ENCODE measurements at places on chromosomes 7 and 10. TPM values are rescaled to one million over a fixed set of nuclear protein-coding genes. Genes with fewer than 3 reads are reported as not detected.

DNA sequence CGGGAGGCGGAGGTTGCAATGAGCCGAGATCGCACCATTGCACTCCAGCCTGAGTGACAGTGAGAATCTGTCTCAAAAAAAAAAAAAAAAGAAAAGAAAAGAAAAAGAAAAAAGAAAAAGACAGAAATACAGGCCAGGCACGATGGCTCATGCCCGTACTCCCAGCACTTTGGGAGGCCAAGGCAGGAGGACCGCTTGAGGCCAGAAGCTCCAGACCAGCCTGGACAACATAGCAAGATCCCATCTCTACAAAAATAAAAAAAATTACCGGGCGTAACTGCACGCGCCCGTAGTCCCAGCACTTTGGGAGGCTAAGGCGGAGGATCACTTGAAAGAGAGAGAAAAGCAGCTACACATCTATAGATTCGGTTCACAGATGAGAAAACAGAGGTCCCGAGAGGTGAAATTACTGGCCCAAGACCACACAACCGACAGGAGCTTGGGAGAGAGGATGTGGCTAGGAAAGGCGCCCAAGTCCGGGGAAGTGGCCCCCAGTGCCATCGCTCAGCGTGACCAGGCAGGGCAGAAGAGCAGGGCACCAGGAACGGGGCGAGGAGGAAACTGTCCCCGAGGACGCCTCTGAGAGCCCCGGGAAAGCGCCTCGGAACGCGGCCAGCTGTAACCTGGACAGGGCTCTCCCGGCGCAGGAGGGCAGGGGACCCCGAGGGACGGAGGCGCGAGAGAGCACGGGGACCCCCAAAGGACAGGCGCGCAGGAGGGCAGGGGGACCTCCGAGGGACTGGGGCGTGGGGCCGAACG lies 612 bp downstream of the SNX8 start:
- no peak for DNase-seq

The NUTM2E gene
- total RNA-seq: 0.40 TPM

The SPDYE16 gene
- 0.31 TPM for total RNA-seq

DNA sequence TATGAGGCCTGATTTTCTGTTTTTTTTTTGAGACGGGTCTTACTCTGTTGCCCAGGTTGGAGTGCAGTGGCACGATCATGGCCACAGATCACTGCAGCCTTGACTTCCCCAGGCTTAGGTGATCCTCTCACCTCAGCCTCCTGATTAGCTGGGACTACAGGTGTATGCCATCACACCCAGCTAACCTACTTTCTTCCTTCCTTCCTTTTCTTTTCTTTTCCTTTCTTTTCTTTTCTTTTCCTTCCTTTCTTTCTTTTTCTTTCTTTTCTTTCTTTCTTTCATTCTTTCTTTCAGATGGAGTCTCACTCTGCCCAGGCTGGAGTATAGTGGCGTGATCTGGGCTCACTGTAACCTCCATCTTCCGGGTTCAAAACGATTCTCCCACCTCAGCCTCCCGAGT lies 3.8 kb downstream of the SRRT start:
- DNase-seq: no peak

The DENND2A gene
- 39.8 TPM for total RNA-seq

DNA sequence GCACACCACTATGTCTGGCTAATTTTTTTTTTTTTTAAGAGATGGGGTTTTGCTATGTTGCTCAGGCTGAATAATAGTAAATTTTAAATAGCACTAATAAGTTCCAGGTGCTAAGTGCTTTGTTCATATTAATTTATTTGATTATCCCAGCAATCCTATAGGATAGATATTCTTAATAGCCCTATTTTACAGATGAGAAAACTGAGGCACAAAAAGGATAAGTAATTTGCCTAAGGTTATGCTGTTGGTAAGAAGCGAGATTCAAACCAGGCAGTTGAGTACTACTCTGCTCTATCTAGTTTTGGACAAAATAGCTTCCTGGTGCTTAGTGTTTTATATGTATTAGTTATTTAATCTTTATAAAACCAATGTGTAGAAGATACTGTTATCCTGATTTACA lies 72.5 kb upstream of the STRIP2 start:
- no peak for DNase-seq

- no peak for DNase-seq
Observed at GRCh38 chr7:95867309-95867708, 95.0 kb downstream of the DYNC1I1 start.

The EBF3 gene
- total RNA-seq: 0.38 TPM

DNA sequence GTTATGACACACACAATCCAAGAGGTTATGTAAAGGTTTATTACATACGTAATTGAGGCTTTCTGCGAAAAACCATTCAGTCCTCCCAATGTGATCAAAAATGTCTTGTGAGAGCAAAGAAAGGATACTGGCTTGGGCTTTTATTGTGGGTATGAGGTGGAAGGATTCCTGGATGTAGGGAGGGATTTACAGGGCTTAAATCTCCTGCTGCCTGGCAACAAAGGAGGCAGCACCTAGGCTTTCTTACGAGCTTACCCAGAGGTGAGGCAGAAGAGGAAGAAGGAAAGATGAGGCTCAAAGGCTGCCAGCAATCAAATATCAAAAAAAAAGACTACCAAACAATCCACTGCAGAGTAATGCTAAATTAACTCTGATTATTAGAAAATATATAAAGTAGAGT lies 1149.5 kb upstream of the POT1 start:
- DNase-seq: no peak

- no peak for DNase-seq
Observed at GRCh38 chr10:112209684-112210131, 26.1 kb upstream of the GPAM start.

The RSPH10B2 gene
- total RNA-seq: 2.8 TPM

GRCh38 chr7:106623853-106624252 lies 37.1 kb downstream of the CCDC71L start:
- DNase-seq: no peak

GRCh38 chr10:48378675-48379074 lies 72.2 kb downstream of the MAPK8 start:
- DNase-seq: no peak

- no peak for DNase-seq
Observed at GRCh38 chr10:113326160-113327111, 226.4 kb upstream of the HABP2 start.

The LBX1 gene
- not detected for total RNA-seq

DNA sequence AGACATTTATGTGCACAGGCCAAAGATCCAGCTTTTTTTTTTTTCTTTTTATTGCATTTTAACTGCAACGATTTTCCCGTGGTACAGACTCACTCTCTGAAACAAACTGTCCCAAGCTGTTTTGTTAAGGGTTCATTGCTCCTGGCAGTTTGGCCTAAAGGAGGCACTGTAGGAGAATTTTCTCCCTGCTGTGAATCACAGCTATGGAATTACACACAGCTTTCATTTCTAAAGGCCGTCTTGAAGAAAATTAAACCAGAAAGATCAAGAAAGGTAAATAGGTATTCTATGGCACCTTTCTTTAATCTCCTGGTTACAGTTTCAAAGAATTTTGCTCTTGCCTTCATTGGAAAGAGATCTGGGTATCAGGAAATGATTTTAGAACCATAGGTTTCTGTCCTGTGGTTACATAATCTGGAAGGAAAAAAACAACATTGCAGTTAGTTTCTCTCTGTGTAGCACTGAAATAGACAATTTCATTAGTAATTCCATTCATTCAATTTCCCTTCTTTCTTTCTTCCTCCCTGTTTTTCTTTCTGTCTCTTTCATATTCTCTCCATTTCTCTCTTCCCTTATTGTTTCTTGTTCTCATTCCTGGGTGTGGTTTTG lies 51.2 kb downstream of the PDK4 start:
- no peak for DNase-seq

The TMEM229A gene
- total RNA-seq: not detected

GRCh38 chr10:101781984-101782810 lies 1.0 kb downstream of the NPM3 start:
- DNase-seq: no peak

The ANKRD61 gene
- 0.47 TPM for total RNA-seq

The ATG9B gene
- total RNA-seq: 0.58 TPM

The FOXI2 gene
- total RNA-seq: 1.7 TPM

- DNase-seq: no peak
Observed at GRCh38 chr10:113272511-113272910, 280.3 kb upstream of the HABP2 start.
